AG09309 (cell line): ENCODE measurements at places on chromosomes 3 and 15.
A peak's percentile ranks its signal among the peaks of the same experiment; 100 is the strongest.

DNA sequence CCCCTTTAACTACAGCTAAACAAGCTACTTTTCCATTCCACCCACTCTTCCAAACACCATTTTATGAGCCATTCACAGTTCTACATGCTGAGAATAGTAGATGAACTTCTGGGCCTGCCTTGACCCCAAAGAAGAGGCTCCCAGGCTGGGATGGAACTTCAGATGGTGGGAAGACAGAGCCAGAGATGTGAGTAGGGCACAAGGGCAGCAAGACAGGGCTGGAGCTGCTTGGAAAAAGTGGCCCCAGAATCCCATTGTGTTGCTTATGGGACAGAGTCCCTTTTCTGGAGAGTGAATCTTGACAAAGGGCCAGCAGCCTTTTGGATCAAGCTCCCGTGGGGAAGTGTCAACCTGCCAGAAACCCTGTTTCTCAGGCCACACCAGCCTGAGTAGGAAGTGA lies 516.5 kb upstream of the PPP2R3A start:
- no peak for DNase-seq

- no peak for DNase-seq
These were observed 12.0 kb downstream of the RAB6B start for GRCh38 chr3:133883641-133884040.

- DNase-seq: no peak
These were observed 156.7 kb upstream of the TLE3 start for GRCh38 chr15:70254311-70254869.

- DNase-seq: no peak
These were observed 45.1 kb downstream of the PLXNA1 start for GRCh38 chr3:127027811-127028548.

- no peak for DNase-seq
These were observed 2.0 kb upstream of the GALK2 start for GRCh38 chr15:49168016-49168415.

DNA sequence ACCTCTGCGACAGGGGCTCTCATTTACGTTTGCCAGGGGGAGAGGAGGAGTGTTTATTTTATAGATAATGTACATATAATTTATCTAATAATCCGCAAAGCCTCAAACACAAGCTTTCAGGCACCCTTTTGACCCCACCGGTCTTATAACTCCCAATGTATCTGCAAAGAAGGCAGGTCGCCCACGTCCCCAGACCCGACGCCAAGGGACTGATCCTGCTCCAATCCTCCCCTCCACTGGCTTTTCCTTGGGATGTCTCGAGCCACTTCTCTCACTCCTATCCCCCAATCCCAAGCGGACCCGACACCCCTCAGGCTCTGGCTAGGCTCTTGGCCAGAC lies 452 bp downstream of the DCP1A start:
- DNase-seq: no peak

- no peak for DNase-seq
These were observed 75.4 kb upstream of the ARL6 start for GRCh38 chr3:97689111-97689510.

DNA sequence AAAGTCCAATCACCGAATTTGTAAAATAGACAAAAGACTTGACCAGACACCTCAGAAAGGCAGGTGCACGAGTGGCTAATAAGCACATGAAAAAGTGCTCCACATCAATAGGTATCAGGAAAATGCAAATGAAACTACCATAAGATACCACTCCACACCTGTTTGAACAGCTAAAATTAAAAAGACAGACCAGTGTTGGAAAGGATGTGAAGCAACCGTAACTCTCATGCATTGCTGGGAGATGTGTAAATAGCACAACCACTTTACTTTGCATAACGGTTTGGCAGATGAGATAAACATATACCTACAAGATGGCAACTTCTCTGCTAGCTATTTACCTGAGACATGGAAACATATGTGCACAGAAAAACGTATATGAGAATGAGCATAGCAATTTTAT lies 56.9 kb downstream of the CADPS start:
- no peak for DNase-seq

DNA sequence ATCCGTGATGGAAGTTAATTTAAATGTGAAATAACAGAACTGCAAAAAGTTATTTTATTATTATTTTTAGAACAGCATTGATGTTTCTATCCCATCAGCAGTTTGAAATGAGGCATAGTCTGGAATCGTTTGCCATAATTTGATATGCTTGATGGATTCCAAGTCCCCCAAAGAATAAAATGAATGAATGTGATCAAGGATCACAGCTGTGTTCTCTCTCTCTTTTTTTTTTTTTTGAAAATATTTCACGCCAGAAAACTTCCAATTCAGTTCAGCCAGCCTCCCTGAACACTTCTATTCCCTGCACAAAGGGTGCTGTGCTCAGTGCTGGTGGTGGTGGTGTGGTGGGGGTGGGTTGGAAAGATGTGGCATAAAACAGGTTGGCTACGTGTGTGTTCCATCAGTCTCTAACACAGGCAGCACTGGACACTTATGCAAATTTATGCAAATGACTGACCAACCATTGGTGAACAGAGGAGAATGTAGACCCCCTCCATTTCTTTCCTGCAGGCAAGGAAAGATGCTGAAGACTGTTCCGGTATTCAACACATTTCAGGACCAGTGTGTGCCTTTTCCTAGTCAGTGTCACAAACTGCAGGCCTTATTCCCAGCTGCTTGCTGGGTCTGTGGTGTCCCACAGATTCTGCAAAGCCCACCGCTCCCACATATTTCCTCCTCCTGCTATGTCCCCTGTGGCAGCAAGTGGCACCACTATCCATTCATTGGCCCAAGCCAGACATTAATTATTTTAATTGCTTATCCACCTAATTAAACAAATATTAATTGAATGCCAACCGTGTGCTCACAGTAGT lies 10.6 kb downstream of the ARNT2 start:
- no peak for DNase-seq

- no peak for DNase-seq
These were observed 59.0 kb downstream of the FRMD4B start for GRCh38 chr3:69326855-69327300.

GRCh38 chr3:14415501-14415900 lies 13.1 kb downstream of the SLC6A6 start:
- peak; percentile 57 for DNase-seq

DNA sequence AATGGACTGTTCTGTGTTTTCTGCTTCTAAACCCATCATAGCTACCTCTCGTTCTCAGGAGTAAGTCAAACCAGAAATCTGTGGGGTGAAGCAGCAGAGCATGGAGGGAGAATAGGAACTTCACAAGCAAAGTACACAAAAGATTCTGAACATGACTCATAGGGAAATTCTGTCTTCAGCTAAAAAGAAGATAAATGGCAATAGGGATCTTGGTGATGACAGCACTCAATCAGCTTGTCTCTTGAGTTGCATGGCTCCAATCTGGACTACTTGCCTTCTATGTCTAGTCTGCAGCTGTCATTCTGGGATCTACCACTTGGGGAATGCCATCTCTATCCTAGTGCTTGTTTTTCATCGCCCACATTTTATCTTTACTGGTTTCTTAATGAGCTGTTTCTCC lies 13.5 kb upstream of the GRAMD1C start:
- no peak for DNase-seq

DNA sequence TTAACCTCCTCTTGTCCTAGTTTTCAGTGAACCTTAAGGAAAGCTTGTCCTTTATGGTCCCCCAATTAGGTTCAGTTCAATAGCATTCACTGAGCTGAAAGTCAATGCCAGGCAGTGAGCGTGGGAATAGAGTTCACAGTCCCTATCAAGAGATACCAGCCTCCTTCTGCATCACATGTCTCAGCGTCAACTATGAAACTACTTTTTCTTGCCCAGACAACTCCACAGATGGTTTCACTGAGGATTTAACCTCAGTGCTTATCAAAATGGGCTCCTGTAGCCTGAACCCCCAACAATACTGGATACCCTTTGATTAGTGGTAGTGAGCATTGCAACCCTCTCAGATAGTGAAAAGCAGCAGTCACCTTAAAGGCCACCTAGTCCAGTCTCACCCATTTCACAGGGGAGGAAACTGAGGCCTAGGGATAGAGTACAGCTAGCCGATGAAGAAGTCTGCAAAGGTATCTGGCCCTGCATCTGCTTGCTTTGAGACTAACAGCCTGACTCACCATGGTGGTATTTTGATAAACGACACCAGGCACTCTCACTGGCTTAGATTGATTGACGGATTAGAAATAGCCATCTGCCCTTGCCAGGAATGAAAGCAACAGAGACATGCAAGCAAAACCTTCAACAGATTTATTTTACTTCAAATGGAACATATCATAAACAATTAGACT lies 1.6 kb upstream of the UBA3 start:
- DNase-seq: no peak

GRCh38 chr3:99578339-99578970 lies 59.9 kb upstream of the COL8A1 start:
- no peak for DNase-seq

DNA sequence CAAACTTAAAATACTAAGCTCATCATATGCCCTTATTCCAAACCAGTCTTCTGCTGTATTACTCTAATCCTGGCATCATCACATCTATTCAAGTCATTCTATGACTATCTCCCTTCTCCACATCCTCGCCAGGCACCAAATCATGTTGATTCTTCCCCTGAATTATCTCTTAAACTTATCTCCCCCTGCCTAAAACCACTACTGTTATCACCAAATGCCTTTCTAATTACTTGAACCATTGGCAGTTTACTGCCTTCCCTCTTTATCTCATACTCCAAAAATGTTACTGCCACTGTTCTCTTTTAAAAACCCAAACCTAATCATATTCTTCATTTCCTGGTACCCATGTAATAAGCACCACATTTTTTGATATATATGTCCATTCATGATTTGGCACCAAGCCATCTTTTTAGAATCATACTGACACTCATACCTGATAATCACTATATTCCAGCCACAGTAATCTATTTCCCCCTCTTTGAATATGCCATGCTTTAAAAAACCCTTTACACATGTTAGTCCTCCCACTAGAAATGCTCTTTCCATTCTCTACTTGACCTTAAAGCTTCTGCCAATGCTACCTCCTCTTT lies 126.8 kb downstream of the PEAK1 start:
- DNase-seq: no peak

- no peak for DNase-seq
These were observed 472.1 kb downstream of the SOX2 start for GRCh38 chr3:182183716-182184430.

DNA sequence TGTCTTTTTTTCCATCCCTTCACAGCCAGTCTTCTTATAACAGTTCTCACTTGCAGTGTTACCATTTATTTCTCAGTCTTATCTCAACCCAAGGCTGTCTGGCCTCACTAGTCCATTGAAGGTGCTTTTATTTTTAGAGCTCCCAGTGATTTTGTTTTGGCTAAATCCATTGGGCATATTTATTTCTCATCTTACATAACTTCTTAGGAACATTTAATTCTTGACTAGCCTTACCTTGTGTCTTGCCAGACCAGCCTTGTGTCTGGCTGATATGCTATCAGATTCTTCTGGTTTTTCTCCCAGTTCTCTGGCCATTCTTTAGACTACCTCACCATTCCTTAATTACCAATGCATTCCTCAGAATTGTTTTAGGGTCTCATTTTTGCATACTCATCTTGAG lies 42.3 kb upstream of the TUSC7 start:
- no peak for DNase-seq

DNA sequence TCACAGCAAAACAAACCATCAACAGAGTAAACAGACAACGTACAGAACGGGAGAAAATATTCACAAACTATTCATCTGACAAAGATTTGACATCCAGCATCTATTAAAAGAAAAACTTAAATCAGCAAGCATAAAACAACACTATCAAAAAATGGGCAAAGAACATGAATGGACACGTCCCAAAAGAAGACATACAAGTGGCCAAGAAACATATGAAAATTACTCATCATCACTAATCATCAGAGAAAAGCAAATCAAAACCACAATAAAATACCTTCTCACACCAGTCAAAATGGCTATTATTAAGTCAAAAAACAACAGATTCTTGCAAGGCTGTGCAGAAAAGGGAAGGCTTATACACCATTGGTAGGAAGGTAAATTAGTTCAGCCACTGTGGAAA lies 13.7 kb upstream of the SERPINI2 start:
- DNase-seq: no peak

- peak; percentile 52 for DNase-seq
These were observed 122.0 kb upstream of the MELTF start for GRCh38 chr3:197151580-197151979.

- no peak for DNase-seq
These were observed 210.3 kb upstream of the CGNL1 start for GRCh38 chr15:57165992-57166391.

- DNase-seq: no peak
These were observed 41.9 kb downstream of the SLC6A20 start for GRCh38 chr3:45754461-45754860.

GRCh38 chr3:46811615-46812236 lies 51.5 kb downstream of the MYL3 start:
- no peak for DNase-seq

DNA sequence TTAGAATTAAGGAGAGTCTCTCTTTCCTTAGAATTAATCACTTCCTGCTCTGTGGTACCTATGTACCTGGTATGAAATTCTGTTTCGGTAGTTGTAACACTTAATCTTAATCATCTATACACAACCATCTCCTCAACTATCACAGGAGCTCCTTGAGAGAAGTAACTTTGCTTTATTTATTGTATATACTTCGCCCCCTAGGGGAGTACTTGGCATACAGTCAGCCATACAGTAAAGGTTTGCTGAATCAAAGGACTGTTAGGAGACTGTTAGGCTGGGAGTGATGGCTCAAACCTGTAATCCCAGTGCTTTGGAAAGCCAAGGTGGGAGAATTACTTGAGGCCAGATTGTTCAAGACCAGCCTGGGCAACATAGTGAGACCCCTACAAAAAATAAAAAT lies 44.7 kb downstream of the RORA start:
- DNase-seq: no peak

DNA sequence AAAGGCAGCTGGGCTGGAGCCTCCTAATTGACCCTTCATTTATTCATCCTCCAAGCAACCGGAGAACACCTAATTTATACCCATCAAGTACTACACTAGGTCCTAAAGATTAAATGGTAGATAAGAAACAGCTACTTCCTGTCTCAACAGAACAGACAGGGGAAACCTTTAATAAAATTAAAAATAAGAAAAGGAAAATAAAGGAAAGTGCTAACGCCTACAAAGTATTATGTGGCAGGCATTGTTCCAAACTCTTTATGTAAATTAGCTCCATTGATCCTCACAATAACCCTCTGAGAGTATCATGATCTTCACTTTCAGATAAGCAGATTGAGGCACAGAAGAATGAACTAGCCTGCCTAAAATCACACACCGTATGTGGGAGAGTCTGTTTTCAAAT lies 139.5 kb downstream of the CNTN6 start:
- no peak for DNase-seq

- no peak for DNase-seq
These were observed 92.7 kb upstream of the RARB start for GRCh38 chr3:25335356-25335755.
